Suppressor macrophage treated with lipopolysaccharide for 1 hour (primary cell): ENCODE measurements at places on chromosomes 4 and X.

- no peak for DNase-seq
Measured at GRCh38 chr4:164212134-164212533, 541.8 kb upstream of the SMIM31 start.

- DNase-seq: no peak
Measured at GRCh38 chr4:120857312-120857711, 65.2 kb downstream of the PRDM5 start.

DNA sequence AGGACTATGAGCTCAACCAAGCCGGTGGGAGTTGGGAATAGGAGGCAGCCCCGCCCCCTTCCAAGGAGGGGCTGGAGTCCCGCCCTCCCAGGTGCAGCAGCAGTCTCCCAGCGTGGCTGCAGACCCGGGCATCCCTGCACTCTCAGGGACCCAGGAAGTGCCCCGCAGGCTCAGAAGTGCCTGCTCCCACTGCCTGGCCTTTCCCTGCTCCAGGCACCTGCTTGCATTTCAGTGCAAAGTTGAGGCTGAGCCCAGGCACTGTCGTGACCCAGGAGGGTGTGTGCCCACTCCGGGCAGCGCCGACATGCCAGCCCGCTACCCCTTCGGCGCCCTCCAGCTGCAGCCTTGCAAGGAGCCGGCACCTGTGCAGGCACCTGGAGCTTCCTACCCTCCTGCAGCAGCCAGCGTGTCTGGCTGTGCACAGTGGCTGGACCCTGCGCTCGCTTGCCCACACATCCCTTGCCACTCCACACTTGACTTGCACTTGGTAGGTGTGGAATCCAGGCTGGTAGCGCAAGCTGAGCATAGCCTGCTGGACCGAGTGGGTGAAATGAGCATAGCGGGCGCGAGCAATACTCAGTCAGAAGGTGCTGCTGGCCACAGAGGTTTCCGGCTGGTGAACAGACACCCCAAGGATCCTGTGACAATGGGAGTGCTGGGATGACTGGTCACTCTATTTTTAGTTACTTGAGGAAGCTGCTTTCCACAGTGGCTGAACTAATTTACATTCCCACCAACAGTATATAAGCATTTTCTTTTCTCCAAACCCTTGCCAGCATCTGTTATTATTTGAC is 236.3 kb downstream of the PCDH10 start:
- DNase-seq: no peak

- peak; percentile 81 for DNase-seq
Measured at GRCh38 chr4:105305019-105305836, 158.6 kb downstream of the TET2 start.

- no peak for DNase-seq
Measured at GRCh38 chrX:44906041-44906440, 33.1 kb downstream of the KDM6A start.

DNA sequence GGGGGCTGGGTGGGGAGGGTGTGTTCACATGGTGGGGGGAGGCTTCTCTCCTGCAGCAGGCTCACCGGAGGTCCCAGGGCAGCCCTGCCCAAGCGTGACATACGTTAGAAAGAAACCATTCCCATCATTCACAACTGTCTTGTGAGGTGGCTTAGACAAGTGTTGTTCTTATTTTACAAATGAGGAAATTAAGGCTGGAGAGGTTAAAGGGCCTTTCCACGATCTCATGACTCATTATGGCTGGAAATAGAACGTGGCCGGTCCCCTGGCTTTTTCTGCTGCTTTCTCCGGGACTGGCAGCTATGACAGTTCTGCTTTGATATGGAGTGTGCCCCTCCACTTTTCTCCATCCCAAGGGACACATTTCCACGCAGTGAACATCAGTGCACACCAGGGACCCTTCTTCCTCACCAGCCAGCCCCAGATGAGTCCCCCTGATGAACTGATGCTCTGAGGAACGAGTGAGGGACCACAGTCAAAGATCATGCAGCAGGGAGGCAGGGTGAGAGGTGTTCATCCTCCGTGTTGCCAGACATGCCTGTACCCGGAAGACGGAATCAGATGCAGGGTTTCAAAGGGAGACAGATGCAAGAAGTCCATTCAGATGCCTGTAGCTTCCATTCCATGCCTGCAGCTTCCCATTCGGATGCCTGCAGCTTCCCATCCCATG is 64.0 kb upstream of the ACSL1 start:
- DNase-seq: peak; percentile 94
